ENCODE measurements at places on chromosomes 1 and 21.
A peak's percentile ranks its signal among the peaks of the same experiment; 100 is the strongest.

GRCh38 chr1:174204697-174205308, 45.5 kb downstream of the RABGAP1L start:
- no peak for DNase-seq

- no peak for DNase-seq
Measured at GRCh38 chr1:33259879-33260278, 3.6 kb downstream of the ZNF362 start.

GRCh38 chr1:45221716-45222115, 15.3 kb upstream of the ZSWIM5 start:
- DNase-seq = no peak

GRCh38 chr1:154579374-154579773, 11.8 kb downstream of the CHRNB2 start:
- DNase-seq = no peak

- DNase-seq = peak; percentile 82
Measured at GRCh38 chr1:31712630-31713029, 8.8 kb upstream of the COL16A1 start.

- no peak for DNase-seq
Measured at GRCh38 chr1:94056171-94056570, 64.8 kb downstream of the ABCA4 start.

DNA sequence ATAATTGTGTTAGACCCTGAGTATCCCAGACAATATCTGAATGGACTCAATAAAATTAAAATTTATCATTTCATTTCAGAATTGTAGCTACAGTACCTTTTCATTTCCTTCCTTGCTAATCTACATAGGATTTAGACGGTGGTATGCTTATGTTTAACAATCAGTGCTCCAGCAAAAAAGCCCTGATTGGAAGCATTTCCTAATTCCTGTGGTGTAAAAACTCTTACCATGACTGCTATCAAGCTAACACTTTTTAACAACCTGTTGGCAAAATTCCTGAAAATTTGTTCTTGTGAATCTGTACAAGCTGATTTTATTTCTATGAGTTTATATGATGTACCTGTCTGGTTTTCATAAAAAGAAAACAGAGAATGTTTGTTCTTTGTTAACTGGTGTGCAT, 5.2 kb upstream of the FNBP1L start:
- no peak for DNase-seq

Measured in hepatocyte (in vitro differentiated cells).